ENCODE measurements at places on chromosomes 16 and 17.

GRCh38 chr16:56862776-56863175 lies 2.2 kb upstream of the SLC12A3 start:
- DNase-seq, result no peak

DNA sequence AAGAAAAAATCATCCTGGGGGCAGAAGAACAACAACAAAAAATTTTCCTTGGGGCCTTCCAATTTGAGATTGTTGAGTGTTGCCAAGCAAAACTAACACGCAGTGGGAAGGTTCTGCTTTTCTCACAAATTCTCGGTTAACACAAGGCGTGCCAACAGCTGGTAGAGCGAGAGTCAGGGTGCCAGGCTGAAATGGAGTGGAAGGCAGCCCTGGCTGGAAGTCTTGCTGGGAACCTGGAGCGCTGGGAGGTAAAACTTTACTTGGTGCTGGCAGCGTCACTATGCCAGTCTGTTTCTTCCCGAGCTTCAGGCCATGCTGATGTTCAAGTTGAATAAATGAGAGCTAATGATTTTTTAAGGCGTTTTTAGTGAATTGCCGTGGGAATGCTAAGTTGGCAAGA lies 189.4 kb downstream of the WWOX start:
- no peak for DNase-seq

- DNase-seq, result no peak
Measured at GRCh38 chr17:57864273-57864672, 14.4 kb upstream of the MRPS23 start.

DNA sequence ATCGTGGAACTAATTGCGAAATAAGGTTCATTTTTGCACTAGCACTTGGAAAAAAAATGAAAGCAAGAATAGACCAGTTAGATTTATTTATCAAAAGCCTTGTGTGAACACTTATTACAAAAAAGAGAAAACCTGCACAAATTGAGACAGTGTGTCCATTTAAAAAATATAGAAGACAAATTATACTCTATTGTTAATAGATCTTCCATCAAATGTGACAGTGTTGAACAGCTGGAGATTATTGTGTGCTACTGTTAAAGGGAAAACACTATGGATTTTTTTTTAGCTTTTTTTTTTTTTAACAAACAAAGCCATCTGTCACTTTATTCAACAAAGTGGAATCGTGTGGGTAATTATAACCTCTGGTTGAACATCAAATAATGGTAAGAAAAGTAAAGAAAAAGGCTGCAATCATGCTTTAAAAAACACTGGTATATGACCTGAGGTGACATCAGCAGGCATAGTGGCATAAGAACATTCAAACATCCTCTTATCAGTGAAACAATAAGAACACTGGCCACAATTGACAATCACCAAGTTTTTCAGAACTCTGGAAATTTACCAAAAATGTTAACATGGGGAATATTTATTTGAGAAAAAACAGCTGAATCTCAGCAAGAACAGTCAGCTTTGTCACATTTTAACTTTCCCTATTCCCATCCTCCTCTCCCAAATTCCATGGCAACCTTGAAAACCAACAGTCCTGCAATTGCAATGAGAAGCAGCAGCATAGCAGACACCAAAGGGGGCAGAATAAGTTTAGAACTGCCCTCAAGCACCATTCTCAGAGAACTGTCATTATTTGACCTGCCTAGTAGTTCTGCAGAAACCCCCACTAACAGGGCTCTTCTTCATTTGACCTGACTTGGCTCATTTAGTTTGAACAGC lies 442.3 kb upstream of the MON1B start:
- DNase-seq, result no peak

GRCh38 chr17:40866838-40867237 lies at the start of gene KRT12:
TSS of gene KRT12 (minus strand) at chr17:40867223. CDS start at chr17:40867186, 37 bp downstream.
- DNase-seq, result no peak

GRCh38 chr17:22411185-22411784 lies 719.0 kb downstream of the KCNJ18 start:
- no peak for DNase-seq

DNA sequence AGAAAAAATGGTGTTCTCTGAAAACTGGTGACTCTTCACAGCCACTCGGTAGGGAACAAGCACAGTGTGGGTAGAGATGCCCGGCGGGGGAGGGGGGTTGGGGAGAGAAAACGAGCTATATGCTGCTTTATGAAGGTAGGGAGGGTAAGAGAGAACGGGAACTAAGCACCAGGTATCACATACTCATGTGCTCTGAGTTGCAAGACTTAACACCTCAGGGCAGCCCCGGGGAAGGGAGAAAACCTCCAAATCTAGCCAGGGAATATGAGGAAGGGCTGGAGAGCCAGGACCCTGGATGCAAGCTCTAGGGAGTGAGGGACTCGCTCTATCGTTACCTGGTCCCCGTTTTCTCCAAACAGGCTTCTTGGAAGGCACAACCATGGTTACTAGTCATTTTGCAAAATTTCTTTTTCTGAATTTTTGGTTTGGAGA lies 35.3 kb downstream of the HIC1 start:
- no peak for DNase-seq

GRCh38 chr17:63973930-63974593 lies 1.3 kb upstream of the SCN4A start:
- DNase-seq, result peak; percentile 49

- DNase-seq, result no peak
Measured at GRCh38 chr17:68289473-68289872, 1.5 kb downstream of the SLC16A6 start.

DNA sequence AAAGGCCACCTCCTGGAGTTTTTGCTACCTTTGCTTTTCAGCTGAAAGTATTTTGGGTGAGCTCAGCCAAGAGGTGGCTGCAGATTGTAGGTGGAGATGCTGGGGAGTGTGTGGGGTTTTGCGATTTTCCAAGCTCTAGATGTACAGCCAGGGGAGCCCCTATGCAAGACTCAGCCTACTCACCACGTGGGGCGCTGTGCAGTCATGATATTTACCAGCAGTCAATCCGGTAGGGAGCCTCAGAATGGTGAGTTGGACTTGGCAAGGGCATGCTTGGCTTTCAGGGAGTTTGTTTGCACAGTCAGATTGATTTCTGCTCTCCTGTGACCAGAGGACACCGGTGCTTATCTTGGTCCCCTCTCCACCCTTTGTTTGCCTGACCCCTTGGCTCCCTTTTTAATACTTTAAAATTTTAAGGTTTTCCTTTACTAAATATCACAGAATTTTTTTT lies 175.3 kb downstream of the UTP18 start:
- no peak for DNase-seq

- DNase-seq, result no peak
Measured at GRCh38 chr17:77405867-77406732, 265.3 kb downstream of the SEC14L1 start.

DNA sequence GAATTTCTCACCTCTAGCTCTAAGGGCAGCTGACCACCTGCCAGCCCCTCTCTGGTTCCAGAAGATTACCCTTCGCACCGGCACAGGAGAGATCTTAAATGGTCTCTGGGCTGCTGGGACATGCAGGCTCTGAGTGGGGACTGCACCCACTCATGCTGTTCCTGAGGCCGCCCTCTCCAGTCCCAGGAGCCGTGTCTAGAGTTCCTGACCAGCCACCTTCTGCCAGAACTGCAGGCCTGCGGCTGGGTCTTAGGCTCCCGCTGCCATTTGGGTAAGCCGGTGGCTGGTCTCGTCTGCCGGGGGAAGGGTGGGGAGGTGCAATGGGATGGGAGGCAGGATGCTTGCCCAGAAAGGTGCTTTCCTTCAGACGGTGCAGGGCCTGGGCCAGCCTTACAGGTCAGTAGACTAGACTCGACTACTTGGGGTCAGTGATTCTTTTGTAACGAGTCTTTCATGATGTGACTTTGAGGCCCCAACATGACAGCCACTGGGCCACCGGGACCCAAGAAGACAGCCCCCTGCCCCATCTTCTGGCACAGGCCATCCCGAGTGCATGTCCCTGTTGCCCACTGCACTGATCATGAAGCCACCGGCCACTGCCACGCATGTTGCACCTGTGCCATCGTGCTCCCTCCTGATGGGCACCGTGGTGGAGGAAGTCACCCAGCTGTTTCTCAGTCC lies 26.4 kb downstream of the B9D1 start:
- DNase-seq, result no peak

- no peak for DNase-seq
Measured at GRCh38 chr17:73612031-73612472, 32.2 kb downstream of the SDK2 start.

GRCh38 chr16:28200661-28201060 lies 11.1 kb downstream of the XPO6 start:
- no peak for DNase-seq

- no peak for DNase-seq
Measured at GRCh38 chr17:70891306-70891705, 722.0 kb downstream of the KCNJ2 start.

DNA sequence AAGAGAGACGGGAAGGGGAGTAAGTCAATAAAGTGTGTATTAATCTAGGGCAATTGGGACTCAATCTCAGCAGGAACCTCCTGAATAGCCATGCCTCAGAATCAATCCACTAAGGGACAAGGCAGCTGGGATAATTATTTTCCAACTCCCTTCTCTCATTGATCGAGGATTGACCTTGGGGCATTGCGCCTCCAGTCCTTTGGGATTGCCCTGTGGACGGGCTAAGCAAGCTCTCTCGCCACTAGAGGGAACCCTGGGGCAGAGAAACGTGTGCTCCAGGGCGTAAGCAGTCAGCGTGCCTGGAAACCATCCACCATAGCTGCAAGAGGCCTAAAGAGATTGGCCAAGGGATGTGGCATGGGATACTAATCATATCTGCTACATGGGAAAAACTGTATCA lies 53.9 kb upstream of the ERCC4 start:
- DNase-seq, result peak; percentile 86

DNA sequence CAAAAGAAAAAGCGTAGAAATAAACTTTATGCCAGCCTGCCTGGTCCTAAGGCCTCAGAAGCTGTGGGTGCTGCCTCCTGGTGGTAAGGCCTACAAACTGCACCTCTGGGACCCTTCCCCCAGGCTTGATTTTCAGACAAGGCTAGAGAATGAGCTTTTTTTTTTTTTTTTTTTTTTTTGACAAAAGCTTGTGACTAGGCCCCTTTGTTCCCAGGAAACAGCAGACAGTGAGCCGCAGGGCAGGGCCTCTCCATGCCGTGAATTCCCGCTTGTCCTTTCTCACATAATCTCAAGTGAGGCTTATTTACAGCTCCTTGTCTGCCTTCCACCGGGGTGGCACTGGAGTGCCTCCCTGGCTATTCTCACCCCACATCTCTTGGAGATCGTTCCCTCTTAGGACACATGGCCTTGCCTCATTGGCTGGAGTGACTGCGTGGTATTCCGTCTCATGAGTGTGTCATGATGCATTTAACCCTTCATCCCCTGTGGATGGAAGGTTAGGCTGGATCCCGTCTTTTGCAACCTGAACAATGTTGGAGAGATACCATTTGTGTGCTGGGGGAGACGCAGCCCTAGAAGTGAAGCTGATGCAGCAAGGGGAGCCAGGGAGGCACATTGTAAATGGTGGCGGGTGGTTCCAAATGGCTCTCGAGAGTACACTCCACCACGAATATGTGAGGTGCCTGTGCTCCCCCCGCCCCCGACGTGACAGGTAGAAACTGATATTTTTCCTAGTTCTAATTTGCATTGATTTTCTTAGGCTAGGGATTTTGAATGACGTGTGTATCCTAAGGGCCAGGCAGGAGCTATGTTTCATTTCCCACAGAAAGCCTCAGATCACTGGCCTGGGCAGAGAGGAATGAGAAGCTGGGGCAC lies 49.6 kb downstream of the USP22 start:
- peak; percentile 94 for DNase-seq

DNA sequence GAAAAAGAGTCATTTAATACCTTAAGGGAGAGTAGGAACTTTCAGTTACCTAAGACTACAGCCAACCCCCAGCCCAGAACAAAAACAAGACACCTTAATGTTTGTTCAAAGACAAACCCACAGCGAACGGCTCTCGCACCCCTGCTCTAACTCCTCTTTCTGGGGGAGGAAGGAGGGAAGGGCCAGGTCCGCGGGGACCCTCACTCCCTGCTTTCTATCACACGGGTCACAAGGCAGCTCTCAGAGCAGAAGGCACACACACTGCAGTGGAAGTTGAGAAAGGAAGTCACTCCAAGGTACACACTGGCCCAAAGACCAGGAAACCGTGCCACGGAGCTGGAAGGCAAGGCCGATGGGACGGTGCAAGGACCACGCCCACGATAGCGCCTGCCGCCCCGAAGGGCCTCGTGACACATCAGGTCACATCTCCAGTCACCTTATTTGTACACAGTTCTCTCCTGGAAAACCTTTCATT lies 10.0 kb downstream of the LITAFD start:
- no peak for DNase-seq

- DNase-seq, result peak; percentile 43
Measured at GRCh38 chr17:50817838-50818237, 17.5 kb upstream of the WFIKKN2 start.

- DNase-seq, result no peak
Measured at GRCh38 chr16:50634947-50635346, 46.2 kb downstream of the SNX20 start.

GRCh38 chr17:41518031-41518430 lies 659 bp downstream of the KRT15 start:
- no peak for DNase-seq

DNA sequence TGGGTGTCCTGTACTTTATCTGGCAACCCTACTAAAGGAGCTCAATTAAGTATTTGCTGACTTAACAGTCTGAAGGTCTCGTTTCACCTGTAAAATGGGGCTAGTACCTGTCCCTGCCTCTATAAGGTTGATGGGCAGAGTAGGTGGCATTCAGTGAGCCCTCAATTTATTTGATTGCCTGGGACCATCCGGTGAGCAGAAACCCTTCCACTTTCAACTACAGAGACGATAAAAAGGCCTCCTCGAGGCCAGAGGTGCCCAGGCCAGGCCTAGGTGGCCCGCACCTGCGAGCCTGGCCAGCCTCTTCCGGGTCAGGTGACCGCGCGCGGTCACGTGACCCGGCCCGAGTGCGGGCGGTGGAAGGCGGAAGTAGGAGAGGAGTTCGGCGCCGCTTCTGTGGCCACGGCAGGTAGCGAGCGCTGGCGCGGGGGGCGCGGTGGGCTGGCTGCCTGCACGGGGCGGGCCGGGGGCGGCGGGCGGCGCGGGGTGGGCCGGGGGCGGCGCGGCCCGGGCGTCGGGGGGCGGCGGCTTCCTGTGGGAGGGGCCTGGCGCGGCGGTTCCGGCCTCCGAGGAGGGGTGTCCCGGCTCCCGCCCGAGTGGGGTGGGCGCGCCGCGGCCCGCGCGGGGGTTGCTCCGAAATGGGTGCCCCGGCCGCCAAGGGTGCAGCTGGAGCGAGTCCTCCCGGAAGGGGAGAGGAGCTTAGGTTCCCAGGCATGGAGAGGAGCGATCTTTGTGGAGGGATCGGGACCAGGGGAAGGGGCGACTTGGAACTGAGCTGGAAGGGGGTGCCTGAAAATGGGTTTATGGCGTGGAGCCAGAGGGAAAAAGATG lies at the start of gene WWP2:
TSS of gene WWP2 (plus strand) at position 350 of the 831 bp plus-strand sequence. CDS start 24,679 bp downstream, outside the sequence.
- peak; percentile 86 for DNase-seq

DNA sequence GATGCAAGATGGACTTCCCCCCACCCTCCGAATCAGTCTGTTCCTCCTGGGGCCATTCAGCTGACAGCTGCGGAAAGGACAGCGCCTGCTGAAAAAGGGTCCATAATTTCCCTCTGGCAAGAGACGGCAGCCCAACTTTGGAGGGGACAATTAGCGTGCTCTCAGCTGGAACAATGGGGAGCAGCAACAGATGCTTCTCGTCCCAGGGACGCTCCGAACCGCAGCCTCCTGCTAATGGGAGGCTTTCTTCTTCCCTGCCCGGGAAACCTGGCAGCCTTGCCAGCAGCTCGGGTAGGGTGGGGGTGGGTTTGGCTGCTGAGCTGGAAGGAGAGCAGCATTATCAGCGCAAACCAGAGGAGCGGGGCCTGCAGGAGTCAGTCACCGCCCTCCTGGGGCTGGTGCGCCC lies 500.0 kb upstream of the SALL1 start:
- DNase-seq, result no peak

Measured in AG08396 (cell line).